Activated CD4-positive, alpha-beta T cell treated with anti-CD3 and anti-CD28 coated beads for 24 hours (primary cell): ENCODE measurements at places on chromosomes 1 and 21.

GRCh38 chr1:48611841-48612240 lies 139.8 kb upstream of the SPATA6 start:
- no peak for DNase-seq

DNA sequence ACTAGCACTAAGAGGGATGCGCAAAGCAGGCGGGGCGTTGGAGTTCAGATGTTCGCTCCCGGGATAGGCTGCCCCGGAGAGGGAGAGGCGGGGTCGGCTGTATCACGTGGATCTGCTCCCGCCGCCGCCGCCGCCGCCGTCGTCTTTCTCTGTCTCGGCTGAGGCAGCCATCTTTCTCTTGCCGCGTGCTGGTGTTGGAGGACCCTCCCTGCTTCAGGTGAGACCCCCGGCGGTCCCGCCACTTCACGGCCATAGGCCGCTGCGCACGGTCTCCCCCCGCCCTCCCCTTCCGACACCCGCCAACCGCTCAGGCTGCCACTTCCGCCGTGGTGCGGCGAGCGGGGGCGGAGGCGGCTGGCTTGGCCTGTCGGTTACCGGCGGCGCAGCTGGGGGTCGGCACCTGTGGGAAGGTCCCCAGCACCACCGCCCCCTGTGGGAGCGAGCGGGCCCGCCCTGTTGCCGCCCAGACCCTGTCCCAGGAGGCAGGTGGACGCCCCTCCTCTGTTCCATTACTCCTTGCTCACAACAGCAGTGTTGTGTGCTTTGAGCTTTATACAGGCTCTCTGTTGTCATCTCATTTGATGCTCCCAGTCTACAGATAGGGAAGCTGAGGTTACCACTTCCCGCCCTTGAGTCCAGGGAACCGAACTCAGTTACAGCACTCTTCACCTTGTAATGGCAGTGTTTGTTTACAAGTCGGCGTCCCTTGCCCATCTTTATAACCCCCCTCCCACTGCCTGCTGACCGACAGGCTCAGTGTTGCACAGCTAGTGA lies at the start of gene BTF3L4:
Gene BTF3L4 (plus strand): TSS at position 133 of the 774 bp plus-strand sequence. CDS start 3,553 bp downstream, outside the sequence.
- DNase-seq = peak; percentile 88

- DNase-seq = peak; percentile 59
Measured at GRCh38 chr1:31762726-31763670, 1.1 kb downstream of the ADGRB2 start.

DNA sequence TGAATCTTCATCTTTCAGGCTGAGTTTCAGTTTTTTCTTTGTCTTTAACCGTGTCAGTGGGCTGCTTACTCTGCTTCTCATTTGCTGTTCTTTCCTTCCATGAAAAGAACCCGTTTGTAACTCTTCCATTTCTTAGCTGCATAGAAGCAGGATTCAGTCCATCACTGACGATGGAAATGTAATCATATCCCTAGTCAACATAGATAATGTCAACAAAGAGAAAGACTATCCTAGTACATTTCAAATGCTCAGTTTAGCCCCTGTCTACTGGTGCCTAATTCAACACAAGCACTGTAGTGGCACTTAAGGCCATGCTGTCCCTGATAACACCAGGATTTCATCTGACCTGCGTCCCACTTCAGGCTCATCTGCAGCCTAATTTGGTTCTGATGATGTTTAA lies 376 bp downstream of the GBP1 start:
- no peak for DNase-seq
